Dorsolateral prefrontal cortex (tissue), 122 donors: ENCODE measurements at places on chromosomes 7 and 10. TPM values are rescaled to one million over a fixed set of nuclear protein-coding genes. Genes with fewer than 3 reads are reported as not detected.

The CCL24 gene
- total RNA-seq: not detected

The AGAP9 gene
- 26.4 TPM for total RNA-seq

The POR gene
- 75.4 TPM for total RNA-seq

The LIPJ gene
- total RNA-seq: 0.63 TPM

The SEPTIN7 gene
- 817 TPM for total RNA-seq

The DENND2A gene
- 39.4 TPM for total RNA-seq

The PRLHR gene
- 1.4 TPM for total RNA-seq

The LBX1 gene
- not detected for total RNA-seq

The LLCFC1 gene
- total RNA-seq: not detected

The VPS26A gene
- 61.5 TPM for total RNA-seq

The ZSCAN25 gene
- 29.7 TPM for total RNA-seq

The COBL gene
- 106 TPM for total RNA-seq

The LIPK gene
- not detected for total RNA-seq

The ADARB2 gene
- 55.0 TPM for total RNA-seq
